ENCODE measurements at places on chromosomes 6 and 20.

DNA sequence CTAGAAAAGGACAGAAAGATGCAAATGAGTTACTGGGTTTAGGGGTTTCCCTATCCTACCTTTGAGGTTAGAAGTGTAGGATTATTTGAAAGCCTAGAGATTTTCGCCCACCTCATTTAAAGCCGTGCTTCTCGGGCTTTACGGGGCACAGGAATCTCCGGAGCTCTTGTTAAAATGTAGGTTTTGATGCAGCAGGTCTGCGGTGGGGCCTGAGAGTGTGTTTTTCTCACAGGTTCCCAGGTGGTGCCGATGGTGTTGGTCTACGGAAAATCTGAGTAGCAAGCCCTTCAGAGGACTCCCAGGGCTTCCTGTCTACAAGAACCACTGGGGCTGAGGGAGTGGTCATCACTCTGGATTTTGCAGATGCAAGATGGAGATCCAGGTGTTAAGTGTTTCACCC is 47.5 kb downstream of the TRAM2 start:
- no peak for DNase-seq

DNA sequence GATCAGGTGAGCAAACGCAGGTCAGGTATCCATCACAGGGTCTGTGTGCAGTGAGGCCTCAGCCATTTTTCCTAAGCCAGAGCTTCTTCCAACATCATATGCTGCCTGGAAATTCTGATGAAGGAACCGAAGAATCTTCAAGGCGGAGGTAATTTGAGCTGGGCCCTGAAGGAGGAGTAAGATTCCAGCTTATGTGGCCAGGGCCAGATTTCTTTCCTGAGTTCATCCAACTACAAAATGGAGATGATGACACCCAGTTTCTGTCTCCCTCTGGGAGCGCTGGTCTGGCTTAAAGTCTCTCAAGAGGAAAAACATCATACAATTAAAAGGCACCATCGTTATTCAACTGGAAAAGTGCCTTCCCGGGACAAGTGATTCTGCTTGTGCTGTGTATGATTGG is 6.9 kb upstream of the MANBAL start:
- no peak for DNase-seq

DNA sequence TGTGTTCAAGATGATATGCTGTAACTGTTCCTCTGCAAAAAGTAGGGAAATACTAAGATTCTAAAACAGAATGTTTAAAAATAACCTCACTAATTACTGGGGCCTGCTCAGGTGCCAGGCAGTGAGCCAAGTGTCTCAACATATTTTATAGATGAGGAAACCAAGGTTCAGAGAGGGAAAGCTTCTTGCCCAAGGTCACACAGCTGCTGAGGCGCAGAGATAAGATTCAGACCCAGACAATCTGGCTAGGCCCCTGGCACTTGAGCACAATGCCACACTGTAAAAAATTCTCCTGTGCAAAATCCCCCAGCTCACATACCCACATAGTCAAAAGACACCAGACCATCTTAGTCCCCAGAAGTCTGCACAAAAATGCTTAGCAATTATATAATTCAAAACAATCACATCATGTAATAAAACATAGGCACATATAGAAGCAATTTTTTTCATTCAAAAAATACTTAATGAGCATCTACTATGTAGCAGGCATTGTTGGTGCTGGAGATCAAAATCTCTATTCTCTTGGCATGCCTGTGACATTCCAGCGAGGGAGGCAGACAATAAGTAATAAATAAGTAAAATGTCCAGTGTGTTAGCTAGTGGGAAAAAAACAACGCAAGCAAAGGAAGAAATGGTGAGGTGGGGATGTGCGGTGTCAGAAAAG is 10.3 kb downstream of the PREX1 start:
- no peak for DNase-seq

- no peak for DNase-seq
Measured at GRCh38 chr6:88810089-88810488, 153.3 kb downstream of the RNGTT start.

- DNase-seq: no peak
Measured at GRCh38 chr20:48738399-48739304, 89.1 kb downstream of the PREX1 start.

DNA sequence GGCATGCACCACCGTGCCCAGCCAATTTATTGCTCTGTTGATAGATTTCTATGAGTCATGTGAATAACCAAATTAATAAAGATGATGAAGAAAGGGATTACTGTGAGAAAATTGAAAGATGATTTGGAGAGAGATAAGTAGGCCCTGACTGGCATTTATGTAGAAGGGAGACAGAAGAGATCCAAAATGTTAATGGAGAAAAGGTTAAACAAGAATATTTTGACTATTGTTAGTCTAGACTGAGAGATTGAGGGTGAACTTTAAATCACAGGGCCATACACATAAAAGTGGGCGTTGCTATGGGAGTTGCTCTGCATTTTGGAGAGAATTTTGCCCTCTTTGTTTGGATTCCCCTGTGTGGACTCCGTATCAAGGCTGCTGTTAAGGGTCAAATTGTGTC is 68.9 kb upstream of the SCAF8 start:
- no peak for DNase-seq

GRCh38 chr6:158053377-158054313 is 72.0 kb downstream of the SYNJ2 start:
- no peak for DNase-seq

GRCh38 chr6:69487688-69488087 is 309.1 kb downstream of the LMBRD1 start:
- DNase-seq: no peak

- DNase-seq: no peak
Measured at GRCh38 chr6:26743157-26743821, 83.7 kb upstream of the ZNF322 start.

DNA sequence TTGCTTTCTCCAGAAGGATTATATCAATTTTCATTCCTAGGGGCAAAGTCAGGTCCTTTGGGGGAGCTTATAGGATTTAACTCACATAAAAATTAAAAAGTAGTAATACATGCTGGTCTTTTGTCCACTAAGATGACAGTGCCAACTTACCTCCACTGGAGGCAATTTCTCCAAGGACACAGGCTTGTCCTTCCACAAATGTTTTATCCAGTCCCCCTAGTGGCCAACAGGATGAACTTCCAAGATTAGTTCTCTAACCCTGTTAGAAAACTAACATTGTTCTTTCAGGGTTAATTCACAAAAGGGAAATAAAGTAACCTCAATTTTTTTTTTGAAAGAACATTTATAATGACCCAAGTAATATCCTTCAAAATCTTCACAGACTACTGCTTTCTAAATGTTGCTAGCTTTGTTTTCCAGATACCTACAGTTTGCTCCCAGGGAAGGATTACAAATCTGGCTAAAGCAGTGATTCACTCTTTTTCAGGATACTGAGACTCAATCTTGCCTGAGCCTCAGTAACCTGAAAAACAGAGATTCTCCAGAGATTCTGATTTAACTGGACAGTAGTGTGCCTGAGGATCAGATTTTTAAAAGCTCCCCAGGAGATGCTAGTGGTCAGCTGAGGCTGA is 31.7 kb upstream of the UBR2 start:
- no peak for DNase-seq

DNA sequence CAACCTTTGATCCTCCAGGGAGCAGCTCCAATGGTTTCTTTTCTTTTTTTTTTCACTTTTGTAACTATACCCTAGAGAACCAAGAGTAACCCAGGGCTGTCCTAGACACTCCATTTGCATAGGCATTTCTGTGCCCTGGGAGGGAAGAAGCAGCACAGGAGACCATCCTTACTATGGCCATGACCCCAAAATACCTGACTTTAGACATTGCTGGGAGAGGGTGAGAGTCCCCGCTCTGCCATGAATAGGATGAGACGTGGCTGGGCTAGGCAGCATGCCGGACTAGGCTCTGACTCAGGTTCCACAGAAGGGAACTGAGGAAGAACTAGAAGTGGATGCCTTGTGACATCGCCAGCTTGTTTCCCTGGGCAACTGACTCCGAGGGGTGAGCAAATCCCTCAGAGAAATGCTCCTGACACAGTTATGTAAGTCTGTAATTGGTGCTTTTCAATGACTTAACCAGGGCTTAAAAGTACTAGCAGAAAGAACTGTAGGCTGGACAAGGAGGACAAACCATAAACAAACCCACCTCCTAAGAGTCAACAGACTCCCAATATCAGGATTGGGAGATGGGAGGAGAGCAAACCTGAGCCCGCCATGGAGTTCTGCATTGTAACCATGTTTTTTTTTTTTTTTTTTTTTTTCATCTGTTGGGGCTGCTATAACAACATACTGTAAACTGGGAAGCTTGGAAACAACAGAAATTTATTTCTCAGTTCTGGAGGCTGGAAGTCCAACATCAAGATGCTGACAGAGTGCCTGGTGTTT is 910 bp upstream of the ADTRP start:
- no peak for DNase-seq

- DNase-seq: no peak
Measured at GRCh38 chr20:47057661-47058060, 163.0 kb downstream of the EYA2 start.

DNA sequence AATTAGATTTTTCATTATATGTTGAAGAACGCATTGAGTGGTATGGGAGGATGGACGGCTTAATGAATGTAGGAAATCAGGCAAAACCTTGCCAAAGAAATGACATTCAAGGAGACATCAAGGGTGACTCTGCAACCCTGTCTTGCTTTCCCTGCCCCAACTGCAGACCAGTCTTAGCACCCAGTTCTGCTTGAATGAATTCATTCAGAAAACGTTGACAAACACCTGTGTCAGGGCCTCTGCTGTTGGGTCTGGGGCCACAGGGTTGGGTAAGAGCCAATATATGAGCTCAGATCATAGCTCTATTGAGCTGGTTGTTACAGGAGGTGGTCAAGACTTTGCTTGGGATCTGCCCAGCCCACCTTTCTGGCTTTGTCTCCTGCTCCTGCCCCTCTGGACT is 7.7 kb upstream of the ASXL1 start:
- DNase-seq: no peak

- no peak for DNase-seq
Measured at GRCh38 chr6:19712012-19712688, 125.0 kb upstream of the ID4 start.

- DNase-seq: no peak
Measured at GRCh38 chr20:8788831-8789230, 280.1 kb upstream of the PLCB4 start.

DNA sequence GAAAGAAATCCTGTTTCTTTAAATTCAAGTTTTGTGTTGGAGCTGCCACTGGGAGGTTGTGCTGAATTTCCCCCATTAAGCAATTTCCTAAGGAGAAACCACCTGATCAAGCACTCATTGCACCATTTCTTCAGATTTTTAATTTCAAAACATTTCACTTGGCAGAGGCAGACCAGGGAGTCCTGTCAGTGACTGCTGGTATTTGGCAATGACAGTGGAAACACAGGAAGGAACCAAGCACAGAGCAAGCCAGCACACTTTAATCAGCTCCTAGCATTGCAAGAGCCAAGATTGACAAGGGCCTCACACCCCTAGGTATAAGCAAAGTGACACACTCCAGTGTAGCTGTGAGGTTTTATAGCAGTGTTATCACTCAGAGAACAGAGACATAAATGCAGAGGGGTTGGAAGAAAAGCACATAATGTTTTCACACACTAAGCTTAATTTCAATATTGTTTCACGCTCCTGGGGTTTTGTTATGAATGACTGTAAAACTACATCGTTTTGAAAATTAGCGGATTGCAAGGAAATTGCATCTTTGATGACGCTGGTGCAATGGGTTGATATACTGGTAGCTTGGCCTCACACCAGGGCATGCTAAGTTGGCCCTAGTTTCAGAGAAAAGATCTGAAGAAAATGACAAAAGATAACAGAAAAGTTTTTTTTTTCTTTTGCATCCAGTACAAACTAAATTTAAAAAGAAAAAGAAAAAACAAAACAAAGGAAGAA is 768.4 kb downstream of the TFAP2A start:
- DNase-seq: no peak

DNA sequence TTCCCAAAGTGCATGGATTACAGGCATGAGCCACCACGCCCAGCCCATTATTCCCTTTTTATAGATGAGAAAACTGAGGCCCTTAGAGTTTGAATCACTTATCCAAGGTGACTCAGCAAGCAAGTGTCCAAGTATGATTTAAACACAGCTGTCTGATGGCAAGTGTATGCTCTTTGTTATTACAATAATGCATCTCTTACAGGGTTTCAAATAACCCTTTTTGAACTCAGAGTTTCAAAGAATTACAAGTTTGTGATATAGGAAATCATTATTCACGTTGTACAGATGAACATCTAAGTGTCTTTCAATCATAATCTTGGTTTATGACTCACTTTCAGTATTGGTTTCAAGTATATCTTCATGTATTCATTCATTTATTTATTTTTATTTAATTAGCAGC is 63.0 kb downstream of the CD83 start:
- no peak for DNase-seq

DNA sequence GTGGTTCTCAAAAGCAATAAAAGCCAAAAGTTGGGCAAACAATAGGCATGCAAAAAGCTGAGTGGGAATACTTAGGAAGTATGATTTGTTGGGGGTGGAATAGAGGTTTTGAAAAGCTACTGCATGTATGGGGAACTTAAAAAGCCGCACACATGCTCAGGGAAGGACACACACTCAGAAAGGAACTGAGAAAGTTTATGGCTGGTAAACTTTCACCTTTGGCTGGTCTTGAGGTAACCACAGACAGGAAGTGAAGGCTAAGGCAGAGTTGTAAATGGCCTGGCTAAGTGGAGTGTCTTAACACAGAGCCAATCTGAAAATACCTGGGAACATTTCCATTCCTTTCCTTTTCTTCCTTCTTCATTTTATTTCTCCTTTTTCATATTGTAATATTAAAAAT is 134.5 kb upstream of the EXOC2 start:
- no peak for DNase-seq

- no peak for DNase-seq
Measured at GRCh38 chr6:81816380-81816779, 63.9 kb upstream of the TENT5A start.

DNA sequence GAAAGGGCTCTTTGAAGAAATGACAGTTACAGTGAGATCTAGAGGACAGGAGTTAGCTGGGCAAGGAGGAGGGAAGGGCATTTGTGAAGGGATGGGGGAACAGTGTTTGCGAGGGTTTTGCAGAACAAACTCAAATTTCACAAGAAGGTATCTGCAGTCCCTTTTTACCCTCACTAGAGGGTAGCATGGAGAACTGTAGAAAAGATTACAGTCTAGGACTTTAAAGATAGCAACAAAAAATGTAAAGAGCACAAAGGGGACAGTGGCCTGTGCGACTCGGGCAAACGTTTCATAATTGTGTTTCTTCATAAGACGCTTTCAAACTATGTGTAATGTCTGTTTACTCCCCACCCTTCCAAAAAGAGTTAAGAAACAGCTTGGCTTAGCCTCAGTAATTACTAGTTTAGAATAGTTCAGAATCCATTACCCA is 21.2 kb upstream of the ASXL1 start:
- DNase-seq: no peak

DNA sequence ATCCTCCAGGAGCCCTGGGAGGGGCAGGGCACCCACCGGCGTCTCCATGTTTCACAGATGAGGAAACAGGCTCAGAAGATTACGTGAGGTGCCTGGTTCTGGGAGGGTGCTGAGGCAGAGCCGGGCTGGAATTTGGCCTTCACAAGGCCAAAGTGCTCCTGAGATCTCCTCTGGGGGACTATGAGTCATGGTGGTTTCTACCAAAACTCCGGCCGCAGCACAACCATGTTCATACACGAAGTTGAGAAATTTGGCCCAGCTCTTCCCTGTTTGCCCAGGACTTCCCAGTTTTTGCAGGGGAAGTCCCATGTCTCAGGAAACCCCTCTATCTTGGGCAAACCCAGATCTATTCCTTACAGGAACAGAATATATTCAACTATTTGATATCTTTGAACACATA is 172.9 kb upstream of the CDYL start:
- DNase-seq: no peak

Measured in T-helper 9 cell (primary cell).